ENCODE measurements at places on chromosomes 5 and 9.

GRCh38 chr5:17216974-17217492 is 398 bp upstream of the BASP1 start:
- no peak for DNase-seq

- DNase-seq, result peak; percentile 1
These were observed 116.8 kb upstream of the COX7C start for GRCh38 chr5:86500947-86501346.

DNA sequence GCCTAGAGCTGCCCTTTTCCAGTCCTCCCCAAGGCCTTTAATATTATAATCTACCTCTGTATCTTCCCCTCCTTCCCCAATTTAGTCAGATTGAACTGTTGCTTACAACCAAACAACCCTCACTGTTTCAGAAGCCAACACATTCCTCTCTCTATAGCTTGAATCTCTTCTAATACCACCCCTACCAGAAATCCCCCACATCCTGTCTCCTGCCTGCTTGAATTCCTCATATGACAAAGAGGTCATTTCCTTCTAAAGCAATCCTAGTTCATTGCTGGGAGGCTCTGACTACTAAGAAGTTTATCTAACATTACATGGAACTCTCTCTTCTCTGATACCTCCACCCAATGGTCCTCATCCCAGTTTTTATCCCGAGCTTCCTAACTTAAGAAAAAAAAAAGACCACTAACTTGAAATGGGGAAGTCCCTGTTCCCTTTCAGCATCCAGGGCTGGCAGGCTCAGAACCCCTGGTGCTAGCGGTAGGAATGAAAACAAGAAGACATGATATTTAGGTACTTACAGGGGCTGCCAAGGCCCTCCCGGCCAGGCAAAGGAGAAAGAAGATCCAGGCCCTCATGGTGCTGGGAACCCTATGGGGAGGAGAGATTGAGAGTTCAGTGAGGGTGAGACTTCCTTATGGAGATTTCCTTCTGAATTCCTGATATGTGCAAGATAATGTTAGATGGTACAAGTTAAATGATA is 11.0 kb downstream of the SPARC start:
- DNase-seq, result peak; percentile 10

- no peak for DNase-seq
These were observed 8.1 kb downstream of the CDKN2A start for GRCh38 chr9:21985964-21986667.

GRCh38 chr5:170223906-170224305 is 8.9 kb upstream of the C5orf58 start:
- DNase-seq, result no peak

DNA sequence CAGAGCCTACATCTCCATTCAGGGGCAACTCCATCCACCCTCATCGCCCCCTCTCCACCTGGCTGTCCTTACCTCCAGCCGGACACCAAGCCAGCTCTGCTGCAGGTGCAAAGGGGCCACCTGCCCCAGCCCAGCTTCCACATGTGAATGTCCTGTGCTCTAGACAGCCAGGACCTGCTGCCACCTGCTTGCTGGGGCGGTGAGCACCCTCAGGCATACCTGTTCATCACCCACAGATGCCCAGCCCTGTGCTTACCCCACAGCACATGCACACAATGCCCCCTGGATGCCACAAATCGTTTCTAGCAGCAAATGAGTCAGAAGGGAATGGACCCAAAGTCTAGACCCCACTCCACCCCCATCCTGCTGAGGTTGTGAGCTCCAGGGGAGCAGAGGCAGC is 13.3 kb upstream of the NKD2 start:
- DNase-seq, result no peak

- no peak for DNase-seq
These were observed 87.5 kb downstream of the DAB2IP start for GRCh38 chr9:121738968-121739367.

GRCh38 chr5:77996943-77997342 is 220.8 kb upstream of the TBCA start:
- no peak for DNase-seq

DNA sequence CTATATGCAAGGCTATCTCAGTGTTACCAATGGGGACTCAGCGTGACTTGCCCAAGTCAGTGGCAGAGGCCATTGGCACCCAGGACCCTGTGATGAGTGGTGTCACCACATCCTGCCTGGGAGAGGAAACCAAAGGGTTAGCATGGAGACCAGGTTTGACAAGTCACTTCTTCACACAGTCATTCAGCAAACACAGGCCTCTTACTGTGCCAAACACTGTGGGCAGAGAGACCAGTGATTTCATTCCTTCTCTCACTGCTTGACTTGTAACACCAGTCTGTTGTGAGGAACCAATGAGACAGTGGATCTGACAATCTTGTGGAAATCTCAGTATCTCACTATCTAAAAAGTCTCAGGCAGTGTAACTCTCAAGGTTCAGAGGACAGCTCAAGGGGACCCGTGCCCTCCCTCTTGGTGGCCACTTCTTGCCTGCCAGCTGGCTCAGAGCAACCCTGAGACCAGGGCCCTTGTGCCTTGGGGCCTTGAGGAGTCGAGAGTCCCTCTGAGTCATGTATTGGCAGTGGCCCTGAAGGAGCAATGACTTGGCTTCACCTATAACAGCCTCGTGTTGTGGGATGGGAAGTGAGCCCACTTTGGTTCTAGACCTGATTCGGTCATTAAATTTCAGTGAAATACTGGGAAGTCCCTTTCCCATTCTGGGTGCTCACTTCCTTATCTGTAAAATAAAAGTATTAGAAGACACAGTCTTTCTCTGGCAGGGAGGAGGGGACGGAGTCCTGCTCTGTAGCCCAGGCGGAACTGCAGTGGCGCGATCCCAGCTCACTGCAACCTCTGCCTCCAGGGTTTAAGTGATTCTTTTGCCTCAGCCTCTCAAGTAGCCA is 1.6 kb downstream of the FABP6 start:
- DNase-seq, result no peak

DNA sequence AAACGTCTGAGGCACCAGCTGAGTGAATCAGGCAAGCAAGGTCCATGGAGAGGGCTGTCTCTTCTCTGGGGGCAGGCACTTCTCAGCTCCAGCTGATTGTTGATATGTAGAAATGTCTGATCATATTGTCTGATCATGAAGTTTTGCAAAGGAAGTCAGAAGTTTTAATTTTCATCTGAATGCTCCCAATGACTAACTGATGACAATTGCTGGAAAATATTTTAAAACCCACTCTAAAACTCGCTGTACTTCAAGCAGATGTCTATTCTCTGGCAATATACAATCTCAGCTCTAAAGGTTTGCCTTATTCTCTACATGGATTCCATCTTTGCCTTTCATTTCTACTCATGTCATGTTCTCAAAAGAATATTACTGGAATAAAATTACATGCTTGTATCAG is 12.7 kb downstream of the PLK2 start:
- DNase-seq, result no peak

GRCh38 chr5:135011355-135012032 is 22.5 kb downstream of the PITX1 start:
- no peak for DNase-seq

DNA sequence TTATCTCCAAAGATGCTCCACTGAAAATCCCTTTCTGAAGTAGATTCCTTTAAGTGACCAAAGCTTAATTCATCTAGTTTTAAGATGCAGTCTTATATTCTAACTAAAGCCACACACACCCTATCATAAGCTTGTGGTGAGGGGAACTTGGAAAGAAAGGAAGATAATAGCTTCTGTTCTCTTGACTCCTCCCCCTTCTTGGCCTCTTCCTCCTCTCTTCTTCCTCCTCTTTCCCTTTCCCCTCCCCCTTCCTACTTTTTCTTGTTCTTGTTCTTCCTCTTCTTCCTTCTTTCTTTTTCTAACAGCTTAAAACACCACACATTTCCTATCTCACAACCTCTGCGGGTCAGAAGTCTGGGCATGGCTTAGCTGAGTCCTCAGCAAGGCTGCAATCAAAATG is 23.5 kb downstream of the IL7R start:
- no peak for DNase-seq

- DNase-seq, result no peak
These were observed 106.8 kb downstream of the PDE6A start for GRCh38 chr5:149837680-149838269.

GRCh38 chr5:172636279-172637050 is 4.6 kb upstream of the NEURL1B start:
- no peak for DNase-seq

GRCh38 chr5:73957397-73958001 is 331.5 kb downstream of the ARHGEF28 start:
- DNase-seq, result no peak

- no peak for DNase-seq
These were observed 149.0 kb upstream of the GRAMD2B start for GRCh38 chr5:126274076-126274762.

- DNase-seq, result no peak
These were observed 69.8 kb downstream of the MRPL36 start for GRCh38 chr5:1729641-1730486.

DNA sequence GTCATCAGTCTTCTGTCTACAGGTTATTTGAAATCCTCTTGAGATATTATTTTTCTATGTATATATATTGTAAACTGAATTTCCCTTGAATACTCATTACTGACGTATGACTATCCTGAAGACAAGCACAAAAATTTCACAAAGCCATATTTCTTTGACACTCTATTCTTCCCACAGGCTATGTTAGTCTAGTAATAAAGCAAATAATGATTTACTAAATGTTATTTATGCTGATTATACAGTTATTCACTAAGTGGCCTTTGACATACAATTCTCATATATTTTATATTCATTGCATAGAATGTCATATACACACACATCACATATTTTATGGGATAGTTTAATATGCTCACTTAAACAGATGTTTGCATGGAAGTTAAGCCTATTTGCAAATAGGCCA is 793.0 kb upstream of the GRAMD2B start:
- no peak for DNase-seq

GRCh38 chr5:107672211-107673038 is 1.7 kb upstream of the EFNA5 start:
- peak; percentile 84 for DNase-seq

DNA sequence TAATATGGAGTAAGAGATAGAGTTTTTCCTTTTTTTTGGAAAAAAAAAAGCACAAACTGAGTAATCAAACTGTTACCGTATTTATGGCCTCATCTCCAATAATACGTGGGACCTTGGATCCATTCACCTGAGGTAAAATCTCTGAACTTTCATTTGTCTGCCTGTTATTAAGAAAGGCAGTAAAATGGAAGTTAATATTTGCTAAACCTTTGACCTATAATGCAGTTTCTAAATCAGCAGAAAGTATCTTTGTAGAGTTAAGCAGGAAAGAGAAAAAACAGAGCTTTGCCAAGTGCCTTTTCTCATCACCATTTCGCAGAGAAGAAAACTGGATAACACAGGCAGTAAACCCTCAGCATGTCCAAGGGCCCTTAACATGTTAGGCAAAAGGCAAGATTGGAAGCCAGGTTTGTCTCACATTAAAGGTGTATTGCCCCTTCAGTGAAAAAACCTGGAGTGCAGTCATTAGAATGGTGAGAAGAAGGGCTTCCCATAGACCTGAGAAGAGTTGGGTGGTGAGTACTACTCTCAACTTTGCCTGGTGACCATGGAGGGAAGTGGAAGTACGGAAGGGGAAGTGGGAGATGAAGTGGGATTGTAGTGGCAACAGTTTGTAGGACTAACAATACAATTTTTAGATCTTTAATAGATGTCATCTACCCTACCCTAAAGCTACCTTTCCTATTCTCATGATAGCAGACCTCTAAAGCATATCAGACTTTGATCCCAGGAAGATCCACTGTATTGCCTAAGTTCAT is 65.4 kb upstream of the GRAMD2B start:
- DNase-seq, result no peak

GRCh38 chr9:89281106-89281505 is 29.9 kb upstream of the CKS2 start:
- no peak for DNase-seq

GRCh38 chr9:130780415-130780814 is 54.6 kb upstream of the ABL1 start:
- DNase-seq, result no peak

DNA sequence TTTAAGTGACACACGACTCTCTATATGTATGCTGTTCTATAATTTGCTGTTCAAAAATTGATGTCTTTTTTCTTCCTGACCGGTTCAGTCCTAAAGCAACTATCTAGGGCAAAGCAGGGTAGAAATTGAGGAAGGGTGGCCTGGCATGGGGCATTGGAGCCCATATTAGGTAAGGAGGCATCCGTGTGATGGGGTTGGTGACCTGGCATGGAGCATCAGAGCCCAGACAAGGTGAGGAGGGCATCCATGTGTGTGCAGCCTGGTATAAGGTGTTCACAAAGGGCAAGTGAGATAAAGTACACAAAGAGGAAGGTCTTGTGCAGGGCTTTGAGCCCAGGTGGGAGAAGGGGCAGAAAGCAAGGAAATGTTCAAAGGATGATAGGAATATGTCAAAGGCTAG is 104.9 kb downstream of the PAM start:
- no peak for DNase-seq

DNA sequence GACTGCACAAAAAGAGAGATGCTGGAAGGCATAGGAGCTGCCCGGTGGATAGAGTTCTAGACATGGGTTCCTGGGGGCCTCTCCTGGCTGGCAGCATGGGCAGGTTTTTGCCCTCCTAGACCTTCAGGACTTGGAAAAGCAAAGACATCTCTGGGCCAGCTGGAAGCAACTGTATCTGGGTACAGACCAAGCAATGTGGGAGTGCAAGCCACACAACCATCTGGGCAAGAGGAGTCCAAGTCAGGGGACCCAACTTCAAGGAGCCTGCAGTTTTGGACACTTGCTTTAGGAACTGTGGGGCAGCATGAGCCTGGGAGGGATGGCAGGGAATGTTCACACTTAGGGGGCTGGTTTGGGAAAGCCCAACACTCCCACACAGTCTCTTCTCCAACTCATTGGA is 323.3 kb downstream of the GADD45G start:
- no peak for DNase-seq

GRCh38 chr9:129930743-129931142 is 95.5 kb downstream of the USP20 start:
- DNase-seq, result no peak

DNA sequence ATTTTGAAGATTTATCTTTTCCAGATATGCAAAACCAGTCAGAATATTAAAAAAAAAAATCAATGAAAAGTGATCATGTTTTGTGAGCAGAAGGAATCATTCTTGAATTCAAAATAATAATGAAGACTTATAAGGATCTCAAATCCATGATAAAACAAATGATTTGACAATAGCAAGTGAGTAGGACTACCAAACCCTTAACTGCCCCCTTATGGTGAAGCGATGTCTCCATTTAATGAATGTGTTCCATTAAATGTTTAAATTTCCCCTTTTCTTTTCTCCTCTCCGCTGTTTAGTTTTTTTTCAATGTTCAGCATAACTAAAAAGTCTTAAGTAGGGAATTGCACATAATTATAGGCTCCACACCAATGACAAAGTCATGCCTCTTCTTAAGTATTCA is 12.2 kb upstream of the MARCHF3 start:
- DNase-seq, result no peak

All from COLO829 (cell line).